Caco-2 (cell line): ENCODE measurements at places on chromosomes 3 and 15. TPM values are rescaled to one million over a fixed set of nuclear protein-coding genes. Genes with fewer than 3 reads are reported as not detected.

DNA sequence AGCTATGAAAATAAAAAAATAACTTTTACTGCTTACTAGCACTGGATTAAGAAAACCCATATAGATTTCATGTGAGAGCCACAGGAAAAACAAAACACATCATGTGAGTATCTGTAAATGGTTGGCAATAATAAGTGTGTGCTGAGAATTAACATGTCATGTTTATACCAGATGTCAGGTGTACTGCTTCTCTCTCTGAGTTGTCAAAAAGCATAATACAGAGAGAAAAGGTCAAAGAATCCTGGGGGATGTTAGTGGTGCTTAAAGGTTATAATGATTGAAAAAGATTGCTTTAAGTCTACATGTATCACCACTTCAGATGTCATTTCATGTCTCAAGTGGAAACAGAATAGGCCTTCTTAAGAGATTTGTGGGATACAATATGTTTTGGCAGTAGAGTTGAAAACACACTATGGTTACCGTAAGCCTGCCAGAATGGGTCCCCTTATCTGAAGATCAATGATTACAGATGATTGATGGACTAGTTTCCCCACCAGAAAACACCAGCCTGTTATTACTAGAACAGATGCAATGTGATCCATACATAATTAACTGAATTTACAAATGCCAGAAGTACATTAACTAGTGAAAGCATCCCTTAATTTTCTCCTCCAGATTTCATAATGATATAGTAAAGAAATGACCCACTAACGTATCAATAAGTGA, 204.1 kb downstream of the CNTN3 start:
- H3K27me3 ChIP-seq, result no peaks in the 10 kb centered on the region
- no peaks in the 10 kb centered on the region for H3K36me3 ChIP-seq
- peaks cover 7% of the 10 kb centered on the region; the same call in 1 of the 2 replicates for H3K4me1 ChIP-seq
- no peak overlapping the region for H3K4me3 ChIP-seq

GRCh38 chr3:53166781-53167291, 5.8 kb downstream of the PRKCD start:
- no peak for DNase-seq
- no peak overlapping the region for H3K4me3 ChIP-seq
- no peak overlapping the region for H3K27ac ChIP-seq
- H3K36me3 ChIP-seq, result peaks cover 2% of the 10 kb centered on the region

GRCh38 chr3:197791113-197791891, at the start of gene LRCH3:
Gene LRCH3 (plus strand): TSS chr3:197791254. CDS start chr3:197791279, 25 bp downstream.
- peaks cover 8% of the 10 kb centered on the region; the same call in 1 of the 2 replicates for H3K4me1 ChIP-seq
- no peaks in the 10 kb centered on the region for H3K27me3 ChIP-seq
- peak; percentile 73 for DNase-seq
- H3K4me3 ChIP-seq, result peak within 1 kb of the TSS; percentile 78
- H3K36me3 ChIP-seq, result no peaks in the 10 kb centered on the region
- peak within 1 kb of the TSS; percentile 85 for H3K27ac ChIP-seq

DNA sequence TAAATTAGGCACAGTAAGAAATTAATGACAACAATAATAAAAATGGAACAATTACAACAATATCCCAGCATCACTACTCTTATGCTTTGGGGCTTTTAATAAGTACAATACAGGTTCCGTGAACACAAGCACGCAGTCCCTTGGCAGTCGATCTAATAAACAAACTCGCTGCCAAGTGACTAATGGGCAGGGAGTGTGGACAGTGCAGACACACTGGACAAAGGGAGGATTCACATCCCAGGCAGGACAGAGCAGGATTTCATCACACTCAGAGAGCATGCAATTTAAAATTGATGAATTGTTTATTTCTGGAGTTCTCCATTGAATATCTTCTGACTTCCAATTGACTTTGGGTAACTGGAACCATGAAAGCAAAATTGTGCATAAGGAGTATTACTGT, 524.1 kb upstream of the CFAP20DC start:
- no peak for DNase-seq
- H3K36me3 ChIP-seq, result no peaks in the 10 kb centered on the region
- no peak overlapping the region for H3K4me3 ChIP-seq
- no peaks in the 10 kb centered on the region; the same call in 1 of the 2 replicates for H3K27me3 ChIP-seq
- H3K27ac ChIP-seq, result no peak overlapping the region

DNA sequence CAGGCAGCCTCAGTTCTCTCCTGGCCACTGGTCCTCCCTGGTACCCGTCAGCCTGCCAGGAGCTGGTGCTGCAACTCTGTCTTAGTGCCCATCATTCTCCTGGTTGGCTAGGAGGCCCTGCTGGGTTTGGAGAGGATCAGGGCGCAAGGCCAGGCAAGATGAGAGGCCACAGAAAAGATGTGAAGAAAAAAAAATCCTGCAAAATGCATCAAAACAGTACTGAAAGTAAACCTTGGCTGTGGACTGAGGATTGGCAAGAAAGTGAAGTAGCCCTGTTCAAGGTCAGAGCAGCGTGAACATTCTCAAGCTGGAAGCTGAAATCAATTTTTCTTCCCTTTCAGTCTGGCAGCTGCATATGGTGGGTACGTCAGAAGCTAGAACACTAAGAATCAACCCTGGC, 74.2 kb downstream of the GTF2E1 start:
- no peak overlapping the region for H3K4me3 ChIP-seq
- DNase-seq, result no peak
- H3K4me1 ChIP-seq, result peaks cover 5% of the 10 kb centered on the region; the same call in 1 of the 2 replicates
- H3K36me3 ChIP-seq, result no peaks in the 10 kb centered on the region
- no peaks in the 10 kb centered on the region for H3K27me3 ChIP-seq
- no peak overlapping the region for H3K27ac ChIP-seq

- no peaks in the 10 kb centered on the region for H3K27me3 ChIP-seq
- no peak overlapping the region for H3K4me3 ChIP-seq
- H3K27ac ChIP-seq, result no peak overlapping the region
- peaks cover 31% of the 10 kb centered on the region for H3K4me1 ChIP-seq
- no peaks in the 10 kb centered on the region for H3K36me3 ChIP-seq
- DNase-seq, result no peak
These were observed 5.0 kb downstream of the LMCD1 start for GRCh38 chr3:8506571-8507061.

DNA sequence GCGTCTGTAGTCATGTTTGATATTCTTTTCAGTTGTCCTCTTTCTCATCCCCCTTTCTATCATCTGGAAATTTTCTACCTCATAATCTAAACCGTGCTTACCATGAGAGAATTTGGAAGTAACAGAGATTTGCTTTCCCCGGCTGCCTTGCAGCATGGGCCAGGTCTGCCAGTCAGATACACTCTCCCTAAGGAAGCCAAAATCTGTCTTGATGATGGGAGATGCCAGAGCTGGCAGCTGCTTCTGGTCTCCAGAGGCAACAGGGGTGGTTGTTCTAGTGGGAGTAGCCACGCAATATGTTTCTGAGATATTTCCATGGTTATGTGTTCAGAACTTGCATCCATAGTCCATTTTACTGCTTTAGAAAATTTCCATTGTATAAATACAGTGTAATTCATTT, 218.9 kb upstream of the RORA start:
- H3K4me1 ChIP-seq, result no peaks in the 10 kb centered on the region
- H3K4me3 ChIP-seq, result no peak overlapping the region
- DNase-seq, result no peak
- no peaks in the 10 kb centered on the region for H3K27me3 ChIP-seq
- no peak overlapping the region for H3K27ac ChIP-seq
- H3K36me3 ChIP-seq, result no peaks in the 10 kb centered on the region

The TMEM108 gene
- total RNA-seq, result not detected in 2 replicates

The POLQ gene
- total RNA-seq, result 15.4 and 17.2 TPM in 2 replicates

The GREM1 gene
- 0.54 and 0.93 TPM in 2 replicates for total RNA-seq

The ARL6 gene
- total RNA-seq, result 2.0 and 3.2 TPM in 2 replicates

The LYSMD2 gene
- total RNA-seq, result 0.29 and 0.63 TPM in 2 replicates

The ARHGEF26 gene
- 19.3 and 20.8 TPM in 2 replicates for total RNA-seq

The AGBL1 gene
- not detected in 2 replicates for total RNA-seq

The PIF1 gene
- 45.8 and 47.9 TPM in 2 replicates for total RNA-seq

The DISP2 gene
- 4.6 and 6.3 TPM in 2 replicates for total RNA-seq

The RAB11A gene
- 208 and 232 TPM in 2 replicates for total RNA-seq

The DAZL gene
- total RNA-seq, result not detected in 2 replicates
